Bronchial smooth muscle cell (primary cell): ENCODE measurements at places on chromosomes 6 and 20. TPM values are rescaled to one million over a fixed set of nuclear protein-coding genes. Genes with fewer than 3 reads are reported as not detected.

ACTR5 gene
- total RNA-seq = 3.2 and 4.4 TPM in 2 replicates

MTFR2 gene
- 0.16 and 1.0 TPM in 2 replicates for total RNA-seq

C6orf52 gene
- total RNA-seq = not detected in 2 replicates

TFAP2C gene
- total RNA-seq = not detected in 2 replicates

PXDC1 gene
- total RNA-seq = 22.2 and 24.9 TPM in 2 replicates

MDFI gene
- 0.26 TPM in 1 of 2 replicates, not detected in the other for total RNA-seq

FOXF2 gene
- 31.2 and 38.6 TPM in 2 replicates for total RNA-seq

WASF1 gene
- total RNA-seq = 2.5 and 4.9 TPM in 2 replicates

CFB gene
- 33.7 and 56.8 TPM in 2 replicates for total RNA-seq

TBXT gene
- not detected in 2 replicates for total RNA-seq

SASH1 gene
- 55.9 and 65.3 TPM in 2 replicates for total RNA-seq

DTNBP1 gene
- total RNA-seq = 8.2 and 10.3 TPM in 2 replicates

EDN1 gene
- under 0.01 and 0.16 TPM in 2 replicates for total RNA-seq

C20orf202 gene
- not detected in 2 replicates for total RNA-seq
